ENCODE measurements at places on chromosomes 1 and 21.

DNA sequence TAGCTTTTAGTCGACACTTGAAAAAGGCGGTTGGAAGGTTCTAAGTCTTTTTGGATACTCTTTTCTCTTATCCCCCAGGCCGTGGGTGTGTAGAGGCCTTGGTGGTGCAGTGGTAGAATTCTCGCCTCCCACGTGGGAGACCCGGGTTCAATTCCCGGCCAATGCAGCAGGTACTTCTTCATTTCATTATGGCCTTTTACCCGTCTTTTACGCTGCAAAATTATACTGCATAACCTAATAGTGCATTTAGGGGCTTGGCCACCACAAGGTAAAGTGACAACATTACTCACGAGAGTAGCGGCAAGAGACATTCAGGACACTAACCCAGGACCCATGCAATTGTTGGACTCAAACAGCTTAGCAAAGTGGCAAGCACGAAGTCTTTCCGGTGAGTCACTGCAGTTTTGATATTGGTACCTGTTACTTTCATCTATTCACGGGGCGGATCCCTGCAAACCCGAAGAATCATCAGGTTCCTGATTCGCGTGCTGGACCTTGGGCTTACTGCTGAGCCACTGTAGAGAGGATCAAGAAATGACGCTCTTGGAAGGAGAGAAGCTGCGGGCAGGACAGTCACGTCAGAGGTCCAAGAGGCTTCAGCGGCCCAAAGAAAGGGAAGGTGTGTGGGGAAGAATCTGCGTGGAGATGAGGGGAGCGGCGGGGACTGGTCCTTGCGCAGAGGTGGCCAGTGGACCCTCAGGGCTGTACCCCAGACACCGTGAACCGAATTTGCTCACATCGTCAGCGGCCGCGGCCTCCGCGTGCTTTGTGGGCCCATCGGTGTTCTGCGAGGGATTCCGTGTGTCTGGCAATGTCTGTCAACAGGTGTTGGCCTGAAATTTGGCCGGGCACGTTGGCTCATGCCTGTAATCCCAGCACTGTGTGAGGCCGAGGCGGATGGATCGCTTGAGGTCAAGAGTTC is 12.9 kb upstream of the RNU1-4 start:
- DNase-seq = no peak

DNA sequence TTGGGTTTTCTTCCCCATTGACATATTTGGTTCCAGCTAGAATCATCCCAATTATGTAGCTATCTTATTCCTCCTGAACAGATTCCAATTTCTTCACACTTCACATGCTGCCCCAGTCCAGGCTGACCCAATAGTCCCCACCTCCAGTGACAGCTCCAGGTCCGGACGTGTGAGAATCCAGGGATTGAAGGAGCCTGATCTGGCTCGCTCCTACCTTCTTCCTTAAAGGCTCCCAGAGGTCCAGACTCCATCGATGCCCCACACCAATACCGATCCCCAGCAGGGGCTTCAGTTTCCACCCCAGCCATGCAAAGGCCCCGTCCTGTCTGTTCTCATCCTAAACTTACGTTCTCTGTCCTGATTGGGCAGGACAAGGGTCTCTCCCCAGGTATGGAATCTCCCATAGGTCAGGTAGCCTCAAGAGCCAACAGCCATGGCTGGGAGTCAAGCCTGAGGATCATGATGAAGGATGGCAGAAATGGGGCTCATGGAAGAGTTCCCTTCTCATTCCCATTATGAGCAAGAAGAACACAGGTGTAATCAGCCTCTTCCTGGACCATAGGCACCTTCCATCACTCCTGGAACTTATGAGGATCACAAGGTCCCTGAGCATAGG is 20.4 kb upstream of the SLAMF9 start:
- no peak for DNase-seq

DNA sequence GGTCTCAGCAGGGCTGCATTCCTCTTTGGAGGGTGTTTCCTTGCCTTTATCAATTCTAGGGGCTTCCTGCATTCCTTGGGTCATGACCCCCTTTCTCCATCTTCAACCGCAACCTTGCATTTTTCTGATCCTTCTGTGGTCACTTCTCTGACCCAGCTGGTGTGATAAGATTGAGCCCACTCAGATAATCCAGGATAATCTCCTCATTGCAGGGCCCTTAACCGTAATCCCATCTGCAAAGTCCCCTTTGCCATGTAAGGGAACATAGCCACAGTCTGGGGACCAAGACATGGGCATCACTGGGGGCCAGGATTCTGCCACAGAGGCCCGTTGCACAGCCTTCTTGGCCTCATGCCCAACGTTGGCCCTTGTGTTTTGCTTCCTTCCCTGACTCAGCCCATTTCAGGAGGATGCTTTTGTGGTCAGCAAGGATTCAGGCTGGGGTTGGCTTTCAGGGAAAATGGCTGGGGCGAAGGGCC is 35.0 kb upstream of the IL19 start:
- DNase-seq = no peak

- DNase-seq = no peak
These were observed 321.9 kb downstream of the SETD4 start for GRCh38 chr21:35738347-35738961.

DNA sequence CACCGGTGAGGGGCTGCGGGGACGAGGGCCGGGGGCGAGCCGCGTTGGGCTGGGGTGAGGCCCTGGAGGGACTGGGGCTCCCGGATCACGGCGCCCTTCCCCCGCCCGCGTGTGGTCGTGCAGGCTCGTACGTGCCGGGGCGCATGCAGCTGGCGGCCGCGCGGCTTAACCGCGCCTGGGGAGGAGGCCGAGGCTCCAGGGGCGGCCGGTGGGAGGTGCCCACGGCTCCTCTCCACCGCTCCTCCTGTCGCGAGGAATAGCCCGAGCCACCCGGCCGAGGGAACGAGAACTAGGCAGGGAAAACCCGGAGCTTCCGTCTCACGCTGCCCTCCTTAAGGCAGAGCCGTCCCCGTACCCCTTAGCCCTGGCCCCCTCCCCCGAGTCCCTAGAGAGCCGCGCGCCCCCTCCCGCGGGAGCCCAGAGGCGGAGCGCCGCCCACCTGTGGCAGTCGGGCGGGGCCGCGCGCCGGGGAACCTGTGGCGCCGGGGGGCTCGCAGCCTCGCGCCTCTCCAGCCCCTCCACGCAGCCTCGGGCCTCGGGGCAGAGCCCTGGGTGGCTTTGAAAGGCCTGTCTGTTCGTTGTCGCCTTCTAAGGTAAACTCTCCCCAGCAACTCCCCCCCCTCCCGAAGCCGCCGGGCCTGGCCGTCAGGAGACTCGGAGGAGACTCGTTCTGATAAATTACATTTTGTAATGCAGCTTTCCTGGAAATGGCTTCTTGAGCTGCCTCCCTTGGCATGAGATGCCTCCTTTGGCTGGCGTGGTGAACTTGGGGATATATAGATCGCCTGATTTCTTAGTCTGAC is 746 bp downstream of the AK4 start:
- no peak for DNase-seq

- no peak for DNase-seq
These were observed 56.4 kb downstream of the KIRREL1 start for GRCh38 chr1:158049853-158050252.

- no peak for DNase-seq
These were observed 4.6 kb upstream of the C1orf87 start for GRCh38 chr1:60078182-60078581.

- no peak for DNase-seq
These were observed 252.8 kb upstream of the ADGRL2 start for GRCh38 chr1:81547912-81548303.

- peak; percentile 20 for DNase-seq
These were observed 23.6 kb downstream of the ZBTB18 start for GRCh38 chr1:244074559-244075171.

DNA sequence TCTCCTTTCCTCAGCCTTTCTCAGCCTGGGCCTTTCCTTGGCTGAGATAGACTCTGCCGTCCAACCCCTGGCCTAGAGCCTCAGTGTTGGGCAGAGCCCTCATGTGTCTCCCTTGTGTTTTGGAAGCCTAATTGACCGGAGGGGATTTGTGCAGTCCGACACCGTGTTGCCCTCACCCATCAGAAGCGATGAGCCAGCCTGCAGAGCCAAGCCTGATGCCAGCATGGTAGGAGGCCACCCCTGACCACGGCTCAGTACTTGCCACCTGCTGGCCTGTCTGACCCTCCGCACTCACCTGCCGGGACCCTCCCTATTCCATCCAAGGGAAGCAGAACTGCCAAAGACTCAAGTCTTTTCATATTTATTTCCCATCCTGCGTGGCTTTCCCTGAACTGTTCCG is 9.3 kb upstream of the SFN start:
- no peak for DNase-seq

DNA sequence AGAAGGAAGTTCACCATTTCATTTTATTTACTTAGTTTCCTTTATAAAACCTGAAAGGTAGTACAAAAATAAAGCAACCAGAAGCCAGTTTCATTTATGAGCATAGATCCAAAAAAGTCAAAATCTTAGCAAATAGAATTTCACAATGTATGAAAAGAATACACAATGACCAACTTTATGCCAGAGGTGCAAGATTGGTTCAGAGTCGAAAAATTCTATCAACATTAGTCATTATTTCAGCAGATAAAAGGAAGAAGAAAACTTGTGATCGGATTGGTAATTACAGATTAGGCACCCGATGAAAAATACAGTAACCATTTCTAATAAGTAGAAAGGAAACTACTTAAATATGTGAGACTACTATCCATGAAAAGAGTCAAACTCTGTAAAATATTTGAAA is 89.1 kb downstream of the ITSN1 start:
- DNase-seq = no peak

- no peak for DNase-seq
These were observed 175.1 kb downstream of the ADSS2 start for GRCh38 chr1:244276646-244277045.

- DNase-seq = no peak
These were observed 532.5 kb downstream of the NCAM2 start for GRCh38 chr21:21530680-21531079.

DNA sequence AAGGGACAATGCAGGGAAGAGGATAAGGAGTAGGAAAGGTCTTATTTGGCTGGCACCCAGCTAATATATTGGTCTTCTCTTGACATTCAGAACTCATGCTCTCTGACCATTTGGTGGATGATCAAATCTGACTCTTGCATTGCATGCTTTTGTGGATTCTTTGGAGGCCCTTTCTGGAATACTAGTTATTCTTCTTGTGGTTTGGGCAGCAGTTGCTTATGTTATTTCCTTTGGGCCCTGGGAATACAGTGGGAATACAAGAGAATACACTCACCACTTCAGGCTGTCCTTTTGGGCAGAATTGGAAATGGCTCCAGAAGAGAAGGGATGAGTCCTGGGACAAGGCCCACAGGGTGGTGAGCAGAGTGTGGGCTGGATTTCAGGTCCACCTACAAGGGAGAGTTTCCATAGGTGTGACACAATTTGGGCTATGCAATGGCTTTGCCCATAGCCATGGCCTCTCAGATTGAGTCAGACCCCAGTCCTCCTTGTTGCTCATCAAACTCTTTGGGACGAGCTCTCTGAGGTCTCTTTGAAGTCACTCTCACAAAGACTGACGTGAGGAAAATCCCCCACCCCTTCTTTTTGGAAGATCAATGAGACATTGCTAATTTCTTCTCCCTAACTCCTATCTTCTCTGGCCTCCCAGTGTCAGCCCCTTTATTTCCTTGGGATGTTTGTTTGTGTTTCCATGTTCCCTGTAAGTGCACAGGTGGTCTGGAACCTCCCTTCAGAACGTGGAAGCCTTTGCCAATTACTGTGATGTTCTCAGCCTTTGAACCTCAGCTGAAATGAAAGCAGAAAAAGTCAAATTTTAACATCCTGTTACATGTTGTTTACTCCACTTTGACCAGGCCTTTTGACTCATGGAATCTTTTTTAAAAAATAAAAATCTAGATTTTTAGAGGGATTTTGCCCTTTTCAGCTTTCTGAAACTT is 19.4 kb downstream of the HSD11B1 start:
- no peak for DNase-seq

GRCh38 chr1:118303534-118303933 is 118.5 kb upstream of the SPAG17 start:
- no peak for DNase-seq

Data from stimulated activated CD8-positive, alpha-beta memory T cell treated with anti-CD3 and anti-CD28 coated beads, Interleukin-4, amount 100 ng/mL, for 1 hour (primary cell).